ENCODE measurements at places on chromosomes 1 and 21. TPM values are rescaled to one million over a fixed set of nuclear protein-coding genes. Genes with fewer than 3 reads are reported as not detected.

GRIK3 gene
- not detected for total RNA-seq

KCNA2 gene
- total RNA-seq = not detected

ST6GALNAC5 gene
- 2.0 TPM for total RNA-seq

CCSAP gene
- total RNA-seq = 5.8 TPM

LRRC39 gene
- total RNA-seq = not detected

LEFTY1 gene
- not detected for total RNA-seq

ELF3 gene
- not detected for total RNA-seq

ARHGAP30 gene
- not detected for total RNA-seq

LRRC53 gene
- total RNA-seq = not detected

FAAH gene
- 0.29 TPM for total RNA-seq

SPOCD1 gene
- 47.0 TPM for total RNA-seq

GUCA2A gene
- not detected for total RNA-seq
